ENCODE measurements at places on chromosomes 13 and 19. TPM values are rescaled to one million over a fixed set of nuclear protein-coding genes. Genes with fewer than 3 reads are reported as not detected.

- no peak for DNase-seq
These were observed 14.2 kb upstream of the COLGALT1 start for GRCh38 chr19:17541184-17541759.

GRCh38 chr19:13054626-13055212, 47.9 kb downstream of the LYL1 start:
- no peak for DNase-seq

DNA sequence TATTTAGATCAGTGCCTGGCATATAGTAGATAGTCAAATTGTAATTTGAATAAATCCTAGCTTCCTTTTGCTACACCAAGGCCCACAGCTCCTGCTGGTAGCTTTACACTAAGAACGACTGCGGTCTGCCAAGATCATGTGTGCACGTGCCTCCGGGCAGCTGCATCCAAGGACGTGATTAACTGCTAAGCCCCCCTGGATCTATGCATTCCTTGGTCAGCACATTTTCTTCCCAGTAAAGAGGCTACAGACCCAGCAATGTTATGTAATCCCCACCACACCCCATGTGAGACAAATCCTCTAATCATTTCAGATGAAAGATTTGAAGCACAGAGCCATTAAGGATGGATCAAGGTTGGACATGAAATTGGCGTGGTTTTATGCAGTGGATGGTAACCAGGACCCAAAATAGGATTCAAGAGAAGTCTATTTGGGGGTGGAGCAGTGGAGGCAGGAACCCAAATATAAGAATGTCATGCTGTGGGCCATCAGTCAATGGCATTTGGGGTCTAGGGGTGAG, 65.2 kb upstream of the PEG3 start:
- DNase-seq, result no peak

- DNase-seq, result no peak
These were observed 692 bp downstream of the RGS9BP start for GRCh38 chr19:32676186-32676894.

DNA sequence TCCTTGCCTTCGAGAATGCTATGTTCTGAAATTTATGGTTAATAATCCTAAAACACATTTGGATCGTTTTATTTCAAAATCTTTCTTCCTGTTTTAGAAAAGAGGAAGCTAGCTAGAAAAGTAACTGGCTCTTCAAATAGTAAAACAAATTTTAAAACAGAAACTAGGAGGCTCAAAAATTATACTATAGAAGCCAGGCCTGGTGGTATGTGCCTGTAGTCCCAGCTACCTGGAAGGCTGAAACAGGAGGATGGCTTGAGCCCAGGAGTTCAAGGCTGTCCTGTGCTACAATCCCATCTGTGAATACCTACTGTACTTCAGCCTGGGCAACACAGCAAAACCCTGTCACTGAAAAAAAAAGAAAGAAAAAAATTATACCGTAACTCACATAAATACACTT, 57.9 kb downstream of the ELF1 start:
- DNase-seq, result no peak

The SLC25A41 gene
- total RNA-seq, result not detected

- DNase-seq, result no peak
These were observed 12.1 kb downstream of the SAE1 start for GRCh38 chr19:47142779-47143178.

DNA sequence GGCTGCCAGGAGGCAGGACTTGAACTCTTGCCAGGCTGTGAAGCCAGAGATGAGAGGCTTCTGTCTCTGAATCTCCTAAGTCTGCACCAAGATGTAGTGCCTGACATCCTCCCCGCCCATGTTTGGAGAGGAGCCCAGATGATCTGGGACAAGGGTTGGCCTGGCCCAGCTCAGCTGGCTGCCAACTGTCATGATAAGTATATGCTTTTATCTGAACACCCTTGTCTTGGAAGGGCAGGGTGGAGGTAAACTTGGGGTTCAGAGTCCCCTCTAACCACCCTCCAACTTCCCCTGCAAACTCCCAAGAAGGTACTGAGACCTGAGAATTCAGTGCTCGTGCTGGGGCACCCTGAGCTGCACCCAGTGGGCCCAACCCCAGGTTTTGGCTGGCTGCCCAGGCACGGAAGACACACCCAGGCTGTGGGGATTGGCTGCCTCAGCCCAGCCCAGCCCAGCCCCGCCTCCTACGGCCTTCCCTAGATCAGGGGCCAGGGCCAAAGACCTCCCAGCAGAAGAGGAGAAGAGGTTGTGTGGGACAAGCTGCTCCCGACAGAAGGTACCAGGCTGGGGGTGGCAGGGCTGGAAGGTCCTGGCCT, at the start of gene CYP4F12:
Gene CYP4F12, plus strand, starts transcription at position 508 of the 596 bp plus-strand sequence. CDS start 443 bp downstream, outside the sequence.
- DNase-seq, result no peak

The PCDH17 gene
- not detected for total RNA-seq

- DNase-seq, result peak; percentile 67
These were observed 61.4 kb downstream of the CCNE1 start for GRCh38 chr19:29873024-29873800.

GRCh38 chr13:81872581-81872980, 1531.7 kb upstream of the SPRY2 start:
- no peak for DNase-seq

The RNF225 gene
- 1.9 TPM for total RNA-seq

- no peak for DNase-seq
These were observed 541.8 kb upstream of the SLC10A2 start for GRCh38 chr13:103607995-103608394.

- no peak for DNase-seq
These were observed 1.8 kb downstream of the FGF14 start for GRCh38 chr13:102399791-102400674.

DNA sequence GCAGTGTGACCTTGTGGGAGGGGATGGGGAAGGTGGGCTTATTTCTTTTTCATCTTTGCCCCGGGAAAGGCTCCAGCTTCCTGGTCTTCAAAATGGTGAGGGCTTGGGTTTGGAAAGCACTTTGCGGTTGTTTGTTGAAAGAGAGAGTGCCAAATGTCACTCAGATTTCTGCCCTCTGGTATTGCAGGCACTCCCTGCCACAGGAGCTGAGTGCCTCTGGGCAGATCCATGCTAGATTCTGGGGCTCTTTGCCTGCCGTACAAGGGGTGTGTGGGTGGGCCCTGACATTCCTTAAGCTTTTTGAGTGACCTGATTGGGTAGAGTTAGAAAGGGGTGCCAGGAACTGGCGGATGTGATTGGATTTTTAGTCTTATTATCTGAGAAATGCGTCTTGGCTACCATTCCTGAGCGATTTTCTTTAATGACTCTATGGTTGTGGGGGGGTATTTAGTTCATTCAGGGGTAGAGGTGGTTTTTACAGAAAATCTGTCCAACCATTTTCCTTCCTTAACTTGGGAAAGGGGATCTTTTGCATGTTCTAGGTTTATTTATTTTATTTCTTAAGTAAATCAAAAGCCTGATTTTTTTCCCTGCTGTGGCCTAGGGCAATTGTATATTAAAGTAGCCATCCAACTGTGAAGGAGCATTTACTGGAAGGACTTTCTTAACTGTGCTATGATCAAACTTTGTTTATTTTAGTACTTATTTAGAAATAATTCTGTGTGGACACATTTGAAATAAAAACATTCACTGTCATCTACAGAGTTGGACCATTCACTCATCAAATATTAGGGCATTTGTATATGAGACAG, 3.2 kb downstream of the ARHGAP35 start:
- no peak for DNase-seq

The FZR1 gene
- total RNA-seq, result 74.0 TPM

DNA sequence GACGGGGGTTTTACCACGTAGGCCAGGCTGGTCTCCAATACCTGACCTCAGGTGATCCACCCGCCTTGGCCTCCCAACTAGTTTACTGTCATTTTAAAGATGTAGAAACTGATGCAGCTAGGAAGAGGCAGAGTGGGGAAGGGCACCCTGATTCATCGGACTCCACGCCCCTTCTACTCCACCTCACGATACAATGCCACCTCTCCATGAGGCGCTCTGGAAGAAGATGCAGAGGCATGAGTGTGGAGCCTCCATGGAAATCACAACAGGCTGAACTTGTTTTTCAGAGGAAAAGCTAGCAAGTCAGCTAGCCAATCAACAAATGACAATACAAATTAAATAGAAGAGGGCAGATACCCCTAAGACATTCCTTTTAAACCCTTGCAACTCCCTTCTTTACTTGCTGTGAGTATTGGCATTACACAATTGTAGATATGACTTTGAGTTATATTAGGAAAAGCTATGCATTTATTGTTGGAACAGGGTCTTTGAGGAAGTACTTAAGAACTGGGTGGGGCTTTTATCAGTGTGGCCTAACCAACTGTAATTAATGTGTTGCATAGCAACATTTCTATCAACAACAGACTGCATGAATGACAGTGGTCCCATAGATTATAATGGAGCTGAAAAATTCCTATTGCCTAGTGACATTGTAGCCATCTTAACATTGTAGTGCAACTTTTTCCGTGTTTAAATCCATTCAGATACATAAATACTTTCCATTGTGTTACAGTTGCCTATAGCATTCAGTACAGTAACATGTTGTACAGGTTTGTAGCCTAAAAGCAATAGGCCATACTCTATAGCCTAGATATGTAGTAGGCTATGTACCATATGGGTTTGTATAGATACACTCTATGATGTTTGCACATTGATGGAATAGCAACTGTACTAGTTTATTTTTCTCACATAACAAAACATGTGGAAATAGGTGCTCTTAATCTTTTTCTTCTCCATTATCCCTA, 17.6 kb downstream of the WDFY2 start:
- DNase-seq, result no peak

Data from T-cell (primary cell).